ENCODE measurements at places on chromosomes 12 and 14.

GRCh38 chr14:50778721-50779483 is 52.1 kb downstream of the NIN start:
- DNase-seq = no peak

DNA sequence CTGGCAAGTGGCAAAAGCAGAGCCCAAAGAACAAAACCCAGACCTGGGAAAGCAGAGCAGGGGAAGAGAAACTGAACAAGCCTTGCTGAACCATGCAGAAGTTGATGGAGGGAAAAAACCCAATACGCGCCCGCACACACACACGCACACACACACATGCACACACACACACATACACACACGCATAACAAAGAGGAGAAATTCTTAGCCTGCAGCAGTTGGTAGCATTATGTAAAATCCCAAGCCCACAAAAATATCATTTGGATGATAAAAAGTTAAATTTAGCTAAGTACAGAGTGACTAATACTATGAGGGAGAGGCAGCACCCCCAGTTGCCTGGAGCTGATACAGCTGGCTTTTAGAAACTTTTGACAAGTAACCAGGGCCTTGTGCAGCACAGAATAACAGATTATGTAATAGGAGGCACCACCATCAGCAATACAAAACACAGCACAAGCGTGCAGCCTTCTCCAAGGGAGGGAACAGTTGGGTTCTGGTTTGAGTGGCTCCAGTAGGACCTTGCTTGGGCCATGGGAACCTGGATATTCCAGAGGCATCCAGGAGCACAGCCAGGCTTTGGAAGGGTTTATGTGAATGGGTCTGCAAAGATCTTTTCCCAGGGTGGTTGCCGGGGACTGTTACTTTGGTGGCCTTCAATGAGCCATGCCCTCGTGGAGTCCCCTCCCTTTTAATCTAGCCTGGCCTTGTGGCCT is 35.3 kb downstream of the PITPNM2 start:
- DNase-seq = peak; percentile 16

DNA sequence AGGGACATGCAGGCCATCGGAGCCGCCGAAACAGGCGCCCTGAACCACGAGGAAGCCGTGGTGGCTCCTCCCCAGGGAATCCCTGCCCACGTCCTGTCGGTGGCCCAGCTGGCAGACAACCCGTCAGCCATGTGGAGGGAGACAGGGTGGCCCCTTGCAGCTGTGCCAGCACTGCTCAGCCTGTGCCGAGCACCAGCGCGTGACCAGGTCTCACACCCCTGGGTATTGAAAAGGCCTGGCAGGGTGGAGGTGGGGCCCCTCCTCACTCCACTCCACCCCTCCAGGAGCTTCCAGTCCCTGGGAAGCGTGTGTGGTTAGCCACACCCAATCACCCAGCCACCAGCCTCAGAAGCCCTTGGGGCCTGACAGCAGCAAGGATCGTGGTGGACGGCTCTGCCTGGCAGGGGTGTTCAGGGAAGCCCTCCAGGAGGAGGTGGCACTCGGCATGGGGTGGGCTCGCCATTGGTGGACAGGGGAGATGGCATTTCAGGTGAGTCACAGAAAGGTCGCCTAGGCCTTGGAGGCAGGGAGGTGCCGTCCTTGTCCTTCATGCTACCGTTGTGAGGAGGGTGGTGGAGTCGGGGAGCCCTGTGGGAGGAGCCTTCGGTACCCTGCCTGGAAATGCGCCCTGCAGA is 12.3 kb upstream of the DLK1 start:
- DNase-seq = no peak

DNA sequence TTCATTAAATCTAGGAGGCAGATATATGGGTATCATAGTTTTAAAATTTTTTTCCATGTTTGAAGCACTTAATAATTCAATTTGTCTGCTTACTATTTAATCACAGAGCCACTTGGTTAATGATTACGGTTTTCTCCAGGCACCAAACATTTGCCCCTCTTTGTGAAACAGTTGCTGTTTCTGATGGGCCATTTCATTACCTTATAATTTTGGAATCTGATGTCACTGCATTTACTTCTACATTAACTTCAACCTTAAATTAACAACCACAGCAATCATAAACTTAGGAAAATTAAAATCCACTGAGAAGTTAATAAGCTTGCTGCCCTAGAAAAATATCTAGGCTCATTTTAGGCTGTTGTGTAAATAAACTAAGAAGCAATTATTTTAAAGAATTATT is 17.0 kb downstream of the TMCC3 start:
- no peak for DNase-seq

GRCh38 chr12:46578190-46578982 is 205.8 kb upstream of the SLC38A2 start:
- DNase-seq = no peak

- DNase-seq = no peak
Observed at GRCh38 chr14:52310541-52310940, 3.6 kb upstream of the PTGER2 start.

- no peak for DNase-seq
Observed at GRCh38 chr12:124560146-124560890, 7.1 kb downstream of the NCOR2 start.

GRCh38 chr12:52148464-52149181 is 43.2 kb downstream of the KRT80 start:
- no peak for DNase-seq

DNA sequence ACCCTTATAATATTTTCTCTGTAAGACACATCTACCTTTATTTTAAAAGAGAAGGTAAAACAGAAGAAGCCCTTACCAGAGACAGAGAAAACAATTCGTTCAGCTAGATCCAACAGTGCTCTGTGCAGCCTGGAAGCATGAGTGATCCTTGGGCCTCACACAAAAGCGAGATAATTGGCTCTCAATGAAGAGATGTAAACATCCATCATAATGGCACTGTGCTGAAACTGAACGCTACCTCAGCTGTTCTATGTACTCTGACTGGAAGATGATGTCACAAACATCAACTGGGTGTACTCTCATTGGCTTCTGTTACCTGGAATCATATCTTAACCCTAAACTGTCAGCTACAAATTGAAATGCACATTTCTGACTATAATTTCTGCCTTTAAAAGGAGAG is at the start of gene MGAT4C:
MGAT4C (minus strand) TSS at position 229 of the 400 bp plus-strand sequence.
- no peak for DNase-seq

DNA sequence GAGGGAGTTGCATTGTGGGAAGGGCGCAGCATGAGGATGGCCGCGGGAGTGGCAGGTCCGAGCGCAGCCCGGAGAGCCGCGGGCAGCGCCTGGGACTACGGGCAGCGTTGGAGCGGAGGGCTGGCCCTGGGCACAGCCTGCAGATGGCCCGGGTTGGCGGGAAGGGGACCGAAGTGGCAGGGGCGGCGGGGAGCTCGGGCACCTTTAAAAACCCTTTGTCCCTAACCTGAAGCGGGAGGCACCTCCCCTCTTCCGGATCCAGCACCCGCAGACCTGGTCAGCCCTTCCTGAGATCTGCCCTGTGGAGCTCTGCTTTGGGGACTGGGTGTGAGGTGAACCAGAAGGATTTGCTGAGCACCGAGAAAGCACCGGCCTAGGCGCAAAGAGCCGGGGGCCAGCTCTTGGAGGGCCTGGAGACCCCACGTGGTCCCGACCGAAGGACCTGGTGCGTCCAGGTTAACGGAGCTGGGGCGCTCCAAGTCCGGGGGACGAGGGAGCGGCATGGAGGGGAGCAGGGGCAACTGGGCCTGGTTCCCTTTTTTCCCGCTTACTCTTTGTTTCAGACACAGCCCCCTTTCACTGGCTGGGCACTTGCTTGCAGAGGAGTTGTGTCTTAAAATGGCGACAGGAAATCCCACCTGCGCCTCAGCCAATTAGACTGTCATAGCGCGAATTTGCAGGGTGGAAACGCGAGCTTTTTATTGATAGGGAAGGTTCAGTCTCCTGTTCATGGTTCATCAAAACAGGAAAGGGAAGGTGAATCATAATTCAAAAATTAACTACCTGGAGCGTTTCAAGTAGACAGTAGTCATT is 792 bp upstream of the SLC38A1 start:
- peak; percentile 85 for DNase-seq

- no peak for DNase-seq
Observed at GRCh38 chr12:85509857-85510256, 229.8 kb downstream of the ALX1 start.

DNA sequence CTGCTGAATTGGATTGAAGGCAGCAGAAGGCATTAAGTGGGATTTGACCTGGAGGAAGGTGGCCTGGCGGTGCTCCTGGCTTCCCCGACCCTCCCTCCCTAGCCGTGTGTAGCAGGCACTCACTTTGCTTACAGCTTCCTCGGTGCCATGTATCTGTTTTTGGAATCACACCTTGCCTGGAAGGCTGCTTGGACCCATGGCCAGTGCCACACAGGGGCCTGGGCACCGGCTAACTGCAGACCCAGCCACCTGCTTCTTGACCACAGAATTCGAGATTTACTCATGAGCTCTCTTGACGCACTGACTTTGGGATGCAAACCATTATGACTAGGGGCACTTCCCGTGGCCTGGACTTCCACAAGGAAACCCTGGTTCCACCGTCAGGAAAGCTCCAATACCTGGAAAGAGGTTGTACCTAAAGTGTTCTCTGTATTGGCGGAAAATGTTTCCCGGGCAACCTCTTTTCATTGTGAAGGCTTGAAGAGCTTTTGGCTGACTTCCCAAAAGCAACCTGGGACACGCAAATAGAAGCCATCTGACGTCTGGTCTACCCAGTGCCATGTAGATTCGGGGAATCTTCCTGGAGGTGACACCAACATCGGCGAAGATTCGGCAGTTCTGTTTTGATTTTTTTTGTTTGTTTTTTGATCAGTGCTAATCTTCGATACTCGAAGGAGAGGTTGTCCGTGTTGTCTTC is 125.6 kb upstream of the RTL1 start:
- DNase-seq = no peak

DNA sequence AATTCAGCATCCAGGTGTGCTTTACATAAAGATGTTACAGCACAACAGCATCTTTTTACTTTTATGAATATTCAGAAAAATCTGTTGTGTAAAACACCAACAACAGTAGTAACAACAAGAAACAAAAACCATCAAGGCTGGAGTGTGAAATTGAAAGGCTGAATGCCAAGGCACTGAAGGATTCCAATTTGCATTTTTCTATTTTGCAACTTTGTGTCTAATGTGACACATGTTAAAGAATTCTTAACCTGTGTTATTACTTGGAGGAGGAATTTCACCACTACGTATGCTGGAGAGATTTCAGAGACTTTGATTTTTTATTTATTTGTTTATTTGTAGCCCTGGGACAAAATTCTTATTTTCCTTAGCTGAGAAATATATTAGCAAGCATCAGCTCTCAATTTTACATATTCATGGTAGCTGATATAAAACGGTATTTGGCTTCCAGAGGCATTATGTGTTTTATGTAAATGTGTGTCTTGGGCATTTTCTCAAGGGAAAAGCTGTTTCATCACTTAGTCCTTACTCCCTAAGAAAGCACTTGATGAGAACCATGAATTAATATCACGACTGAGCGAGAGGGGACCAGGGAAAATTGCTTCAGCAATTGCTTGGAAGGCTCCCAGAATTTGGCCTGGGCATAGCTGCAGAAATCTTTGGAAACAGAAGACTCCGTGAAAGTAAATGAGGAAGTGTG is 475.4 kb downstream of the TMEM132D start:
- no peak for DNase-seq

DNA sequence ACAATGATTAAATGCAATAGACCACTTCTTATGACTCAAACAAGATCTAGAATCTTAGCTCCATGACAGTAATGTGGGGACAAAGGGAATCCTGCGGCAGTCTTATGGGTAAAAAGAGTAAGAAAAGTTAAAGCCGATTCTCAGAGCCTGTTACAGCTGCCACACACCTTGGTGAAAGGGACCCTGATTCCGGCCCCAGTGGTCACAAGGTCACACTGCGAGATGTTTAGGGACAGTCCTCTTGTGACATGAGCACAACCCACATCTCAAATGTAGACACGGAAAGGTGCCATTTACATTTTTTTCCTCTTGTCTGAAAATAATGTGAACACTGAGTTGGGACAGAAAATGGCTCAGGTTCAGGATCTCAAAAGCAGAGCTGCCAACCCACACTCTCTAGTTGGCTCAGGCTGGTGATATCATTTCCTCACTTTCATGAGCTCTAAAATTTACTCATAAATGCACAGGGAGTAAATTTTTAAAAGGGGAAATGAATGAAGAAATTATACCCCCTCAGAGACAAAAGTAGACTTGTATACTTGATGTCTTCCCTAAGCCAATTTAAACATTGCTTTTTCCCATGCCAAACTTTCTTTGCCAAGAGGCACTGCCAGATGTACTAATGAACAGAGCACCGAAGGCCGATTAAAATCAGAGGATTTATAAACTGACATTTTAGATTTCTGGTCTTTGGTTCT is 113.1 kb upstream of the OVCH1 start:
- DNase-seq = no peak

GRCh38 chr12:89280833-89281538 is 71.3 kb downstream of the DUSP6 start:
- no peak for DNase-seq

DNA sequence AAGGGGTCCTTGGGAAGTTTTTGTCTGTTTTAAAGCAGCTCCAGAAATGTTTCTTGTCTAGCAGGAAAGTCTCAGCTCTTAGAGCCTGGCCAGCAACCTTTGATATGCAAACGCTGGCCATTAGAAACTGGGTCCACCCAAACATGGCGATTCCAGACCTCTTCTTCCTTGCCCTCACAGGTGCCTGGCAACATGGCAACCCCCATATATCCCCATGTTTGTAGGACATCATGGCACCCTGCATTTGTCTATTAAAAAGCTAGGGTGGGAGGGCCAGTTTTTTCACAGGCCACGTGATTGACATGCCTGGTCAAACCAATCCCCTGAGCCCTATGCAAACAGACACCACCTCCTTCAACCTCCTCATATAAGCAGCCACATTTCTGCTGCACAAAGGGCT is 848.7 kb upstream of the FOXG1 start:
- DNase-seq = no peak

DNA sequence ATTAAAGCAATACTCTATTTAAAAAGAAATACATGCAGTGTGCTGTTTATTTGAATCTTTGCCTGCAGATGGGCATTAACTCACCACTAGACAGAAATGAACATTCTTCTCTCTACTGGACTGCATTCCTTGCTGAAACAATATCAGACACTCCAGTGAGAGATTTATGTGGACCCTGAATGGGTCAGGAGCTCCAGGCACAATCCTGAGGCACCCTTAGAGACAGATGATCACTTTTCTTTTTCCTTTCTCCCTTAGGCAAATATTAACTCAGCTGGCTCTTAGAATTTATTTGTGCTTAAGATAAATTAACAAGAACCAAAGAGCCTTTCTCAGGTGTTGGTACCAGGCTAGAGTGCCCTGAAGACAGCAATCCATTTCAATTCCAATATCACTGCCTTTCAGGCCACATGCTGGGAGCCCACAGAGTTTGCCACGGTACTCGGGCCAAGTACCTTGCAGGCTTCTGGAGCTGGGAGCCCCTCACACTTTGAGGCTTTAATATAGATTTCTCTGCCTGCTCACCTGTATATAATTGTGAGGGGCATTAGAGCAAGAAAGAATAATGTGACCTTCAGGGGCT is 173.0 kb downstream of the EMP1 start:
- DNase-seq = no peak

GRCh38 chr12:101803978-101804377 is 26.8 kb downstream of the GNPTAB start:
- DNase-seq = no peak

GRCh38 chr14:70884595-70885342 is 22.5 kb upstream of the PCNX1 start:
- peak; percentile 37 for DNase-seq

- no peak for DNase-seq
Observed at GRCh38 chr12:26551385-26551784, 281.6 kb downstream of the ITPR2 start.

- no peak for DNase-seq
Observed at GRCh38 chr12:12451098-12451497, 94.2 kb downstream of the BORCS5 start.

GRCh38 chr12:100566887-100567637 is 6.4 kb upstream of the GAS2L3 start:
- DNase-seq = no peak

Data from stimulated activated CD4-positive, alpha-beta T cell treated with anti-CD3 and anti-CD28 coated beads, Interleukin-15, amount 100 ng/mL, for 24 hours (primary cell).